ENCODE measurements at places on chromosomes 11 and 22. TPM values are rescaled to one million over a fixed set of nuclear protein-coding genes. Genes with fewer than 3 reads are reported as not detected.

The SLC7A4 gene
- total RNA-seq, result 1.1 TPM

The ACR gene
- total RNA-seq, result 0.62 TPM

DNA sequence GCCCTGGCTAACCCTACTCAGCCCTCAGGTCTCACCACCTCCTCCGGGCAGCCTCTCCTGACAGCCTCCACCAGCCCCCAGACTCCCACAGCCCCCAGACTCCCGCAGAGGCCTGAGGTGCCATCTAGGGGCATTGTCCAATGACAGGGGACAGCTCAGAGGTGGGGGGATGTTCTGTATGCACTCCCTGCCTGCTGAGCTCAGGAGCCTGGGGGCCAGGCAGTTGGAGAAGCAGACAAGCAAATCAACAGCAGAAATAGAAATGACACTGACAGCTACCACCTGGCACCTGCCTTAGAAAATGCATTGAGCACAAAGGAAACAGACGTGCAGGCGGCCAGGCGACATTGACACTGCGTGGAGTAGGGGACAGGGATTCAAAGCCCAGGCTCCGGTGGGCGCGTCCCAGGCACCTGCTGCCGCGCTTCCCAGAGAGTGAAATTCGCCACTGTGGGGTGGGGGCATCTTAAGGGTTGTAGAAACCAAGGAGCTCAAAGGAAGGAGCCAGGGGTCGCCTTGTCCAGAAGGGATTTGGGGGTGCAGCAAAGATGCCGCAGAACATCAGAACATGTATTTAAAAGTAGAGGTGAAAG, 22.5 kb upstream of the WNT7B start:
- DNase-seq, result no peak

- DNase-seq, result no peak
Observed at GRCh38 chr22:19986011-19986409, 30.6 kb downstream of the ARVCF start.
